Brain (organoid and tissue), 16 donors: ENCODE measurements at places on chromosomes 6 and 20. TPM values are rescaled to one million over a fixed set of nuclear protein-coding genes. Genes with fewer than 3 reads are reported as not detected.

DNA sequence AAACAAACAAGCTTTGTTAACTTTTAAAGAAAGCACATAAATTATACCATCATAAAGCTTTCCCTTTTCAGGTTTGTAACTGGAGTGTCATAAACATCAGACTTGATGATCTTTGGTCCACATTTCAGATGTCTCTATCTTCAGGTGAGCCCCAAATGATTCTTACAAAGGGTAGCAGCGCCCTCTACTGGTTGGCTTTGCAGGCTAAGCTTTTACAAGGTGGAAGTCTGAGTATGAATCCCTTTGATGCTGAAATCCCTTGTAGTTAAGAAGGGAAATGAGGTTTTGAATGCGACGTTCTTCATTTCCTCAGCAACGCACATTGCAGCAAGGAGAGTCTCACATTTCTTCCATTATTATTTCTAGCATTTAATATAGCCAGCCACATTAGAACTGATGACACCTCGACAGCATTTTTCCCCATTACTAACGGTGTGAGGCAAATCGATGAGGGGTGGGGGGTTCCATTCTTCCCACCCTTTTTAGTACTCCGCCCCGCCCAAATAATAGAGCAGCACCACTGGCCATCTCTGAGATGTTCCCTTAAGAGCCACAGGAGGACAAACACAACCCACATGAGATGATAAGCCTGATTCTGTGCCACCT, 126.3 kb upstream of the NT5E start:
- DNase-seq: peak; percentile 90

- DNase-seq: no peak
Observed at GRCh38 chr6:81797591-81797990, 45.1 kb upstream of the TENT5A start.

GRCh38 chr6:108622641-108623298, 62.1 kb downstream of the FOXO3 start:
- DNase-seq: no peak

GRCh38 chr6:132132924-132133639, 181.9 kb upstream of the CCN2 start:
- DNase-seq: peak; percentile 6

DNA sequence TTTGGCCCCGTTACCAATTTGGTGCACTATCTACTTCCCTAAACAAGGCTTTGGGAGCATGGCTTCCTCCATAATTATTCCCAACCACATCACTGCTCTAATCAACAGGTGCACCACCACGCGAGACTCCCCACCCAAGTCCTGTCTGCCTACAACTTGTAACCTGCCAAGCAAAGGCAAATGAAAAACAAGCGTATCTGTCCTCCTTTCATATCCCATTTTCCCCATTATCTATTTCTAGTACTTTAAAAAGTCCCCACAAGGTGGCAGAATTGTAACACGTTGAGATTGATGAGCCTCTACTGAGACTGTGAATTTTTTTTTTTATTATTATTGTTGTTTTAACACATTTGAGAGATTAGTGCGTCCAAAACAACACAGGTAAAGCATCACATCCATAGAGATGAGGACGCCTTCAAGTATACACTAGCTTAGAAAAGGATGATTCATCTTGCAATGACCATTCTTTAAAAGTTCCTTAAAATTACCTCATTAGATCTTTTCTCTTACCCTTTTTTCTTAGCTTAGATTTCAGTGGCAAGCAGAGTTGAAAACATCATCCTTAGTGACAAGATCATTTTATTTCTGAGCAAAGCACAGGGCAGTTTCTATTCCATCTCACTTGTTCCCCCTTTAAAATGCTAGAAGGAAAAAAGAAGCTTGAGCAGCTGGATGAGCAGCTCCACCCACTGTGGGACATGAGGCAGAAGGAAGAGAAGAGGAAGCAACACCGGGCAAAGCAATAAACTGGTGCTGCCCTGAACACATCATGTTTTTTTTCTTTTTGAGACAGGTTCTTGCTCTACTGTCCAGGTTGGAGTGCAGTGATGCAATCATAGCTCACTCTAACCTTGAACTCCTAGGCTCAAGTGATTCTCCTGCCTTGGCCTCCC, 210.8 kb downstream of the ARHGAP18 start:
- peak; percentile 90 for DNase-seq

DNA sequence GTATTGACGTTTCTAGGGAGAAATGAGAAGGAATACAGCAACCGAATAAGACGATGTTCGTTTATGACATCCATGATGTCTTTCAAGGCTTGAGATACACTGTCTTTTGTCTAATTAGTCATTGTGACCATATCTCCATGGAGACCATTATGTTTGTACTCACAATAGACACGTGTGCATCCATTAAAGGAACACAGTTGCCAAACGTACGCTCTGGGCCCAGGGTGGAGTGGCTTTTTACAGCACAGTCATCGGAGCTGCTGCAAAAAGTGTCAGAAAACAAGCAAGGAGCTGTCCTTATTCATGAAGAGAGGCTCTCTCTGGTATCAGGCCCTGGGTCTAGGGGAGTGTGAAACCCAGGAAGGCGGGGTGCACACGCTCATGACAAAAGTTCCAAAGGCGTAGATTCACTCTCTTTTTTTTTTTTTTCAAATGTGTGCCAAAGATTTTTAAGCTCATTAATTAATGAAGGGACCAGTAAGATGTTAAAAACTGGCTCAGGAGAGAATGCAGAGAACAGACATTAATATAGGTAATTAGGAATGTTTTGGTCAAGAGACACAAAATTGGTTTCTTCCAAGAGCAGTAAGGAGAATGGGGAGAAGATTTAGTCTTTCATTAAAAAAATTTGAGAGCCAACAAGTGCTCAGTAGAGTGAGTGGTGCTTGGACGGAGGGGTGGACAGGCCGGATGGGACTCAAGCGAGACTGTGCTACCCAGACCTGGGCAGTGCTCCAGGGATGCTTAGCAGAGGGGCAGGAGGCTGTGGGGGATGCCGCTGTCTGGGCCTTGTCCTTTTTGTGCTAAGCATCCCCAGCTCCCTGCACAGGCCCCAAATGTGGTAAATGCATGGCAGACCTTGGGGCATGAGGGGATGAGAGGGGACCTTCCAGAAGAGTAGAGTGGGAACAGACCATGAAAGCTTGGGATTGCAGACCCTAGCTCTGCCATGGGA, 34.9 kb upstream of the GTSF1L start:
- DNase-seq: peak; percentile 40

DNA sequence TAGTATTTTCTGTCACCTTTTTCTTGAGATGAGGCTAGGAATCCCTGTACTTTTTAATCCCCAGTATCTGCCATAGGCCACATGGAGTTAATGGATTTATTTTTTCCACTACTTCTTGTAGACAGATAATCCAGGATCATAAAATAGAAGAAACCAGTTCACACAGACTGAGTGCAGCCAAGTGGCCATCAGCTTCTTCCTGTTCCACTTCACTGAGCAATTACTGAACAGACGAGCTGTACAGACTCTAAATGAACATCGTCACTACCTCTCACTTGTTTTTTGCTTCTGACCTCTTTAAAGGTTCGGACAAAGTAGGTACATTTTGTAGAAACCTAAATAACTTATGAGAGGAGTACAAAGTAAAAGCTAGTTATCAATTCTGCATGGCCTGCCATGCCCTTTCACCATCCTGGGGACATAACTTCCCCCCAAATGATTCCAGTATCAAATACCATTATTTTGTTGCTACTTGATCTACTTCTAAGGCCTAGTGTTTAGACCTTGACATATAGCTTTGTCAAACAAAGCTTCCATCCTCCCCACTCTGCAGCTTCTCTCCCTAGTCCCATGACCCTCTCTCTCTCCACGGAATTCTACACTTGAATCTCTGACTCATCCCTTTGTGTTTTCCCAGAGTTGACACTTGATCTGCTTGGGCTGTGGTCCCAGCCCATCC, 34.4 kb upstream of the ARHGAP18 start:
- DNase-seq: no peak

DNA sequence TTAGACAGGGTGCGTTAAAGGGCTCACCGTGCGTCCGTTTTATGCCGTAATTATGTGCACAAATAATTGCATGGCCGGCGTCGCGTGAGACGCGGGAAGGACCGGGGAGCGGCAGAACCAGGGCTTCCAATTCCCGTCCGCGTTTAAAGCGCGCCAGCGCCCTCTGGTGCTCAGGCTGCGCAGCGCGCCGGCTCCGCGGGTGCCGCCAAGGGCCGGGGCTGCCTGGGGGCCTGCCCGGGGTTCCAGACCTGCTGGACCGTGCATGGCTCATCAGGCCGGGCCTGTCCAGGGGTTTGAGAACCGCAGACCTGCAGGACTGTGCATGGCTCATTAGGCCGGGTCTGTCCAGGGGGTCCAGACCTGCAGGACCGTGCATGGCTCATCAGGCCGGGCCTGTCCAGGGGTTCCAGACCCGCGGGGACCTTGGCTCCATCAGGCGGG, 369.0 kb downstream of the THBS2 start:
- peak; percentile 79 for DNase-seq

DNA sequence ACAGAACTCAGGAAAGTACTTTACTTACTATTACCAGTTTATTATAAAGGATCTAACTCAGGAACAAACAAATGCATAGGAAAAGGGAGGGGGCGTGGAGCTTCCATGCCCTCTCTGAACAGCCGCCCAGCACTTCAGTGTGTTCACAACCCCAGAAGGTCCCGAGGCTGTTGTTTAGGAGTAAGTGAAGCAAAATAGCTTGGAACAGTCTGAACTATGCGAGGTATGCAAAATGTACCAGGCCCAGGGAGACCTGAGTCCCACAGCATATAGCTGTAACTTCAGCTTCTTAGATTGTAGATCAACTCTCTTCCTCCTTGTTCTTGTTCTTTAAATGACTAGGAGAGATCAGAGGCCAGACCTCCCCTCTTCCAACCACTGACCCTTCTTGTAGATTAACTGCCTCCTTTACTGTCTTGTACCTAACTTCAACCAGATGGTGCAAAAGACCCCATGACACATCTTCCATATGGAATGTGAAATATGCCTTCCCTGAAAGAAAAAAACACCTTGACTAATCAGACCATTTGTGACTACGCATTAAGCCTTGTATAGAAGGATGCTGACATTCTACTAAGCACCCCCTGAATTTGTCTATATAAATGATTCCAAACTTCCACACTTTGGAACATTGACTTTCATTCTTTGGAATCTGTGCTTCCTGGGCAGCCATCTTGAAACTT, 98.8 kb upstream of the SNX9 start:
- DNase-seq: no peak

GRCh38 chr20:54257071-54257816, 49.4 kb downstream of the PFDN4 start:
- DNase-seq: no peak

- DNase-seq: no peak
Observed at GRCh38 chr6:21375151-21376116, 218.1 kb upstream of the SOX4 start.

GRCh38 chr6:141988954-141989705, 143.6 kb upstream of the GJE1 start:
- DNase-seq: no peak

DNA sequence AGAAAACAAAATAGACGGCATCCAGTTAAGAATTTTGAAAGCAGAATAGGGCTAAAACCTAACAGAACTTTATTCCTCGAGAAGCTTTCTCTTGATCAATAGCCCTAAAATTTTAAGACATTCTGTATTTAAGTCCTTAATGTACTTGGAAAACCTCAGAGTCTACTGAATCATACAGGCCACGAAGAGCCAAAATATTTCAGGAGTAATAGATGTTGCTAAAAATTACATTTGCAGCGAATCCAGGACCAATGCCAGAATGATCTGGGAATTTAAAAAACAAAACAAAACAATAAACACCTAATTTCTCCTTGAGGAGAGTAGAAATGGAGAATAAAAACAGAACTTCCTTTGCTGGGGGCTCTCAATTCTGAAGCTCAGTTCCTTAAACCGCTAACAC, 23.3 kb downstream of the ATXN1 start:
- DNase-seq: no peak

DNA sequence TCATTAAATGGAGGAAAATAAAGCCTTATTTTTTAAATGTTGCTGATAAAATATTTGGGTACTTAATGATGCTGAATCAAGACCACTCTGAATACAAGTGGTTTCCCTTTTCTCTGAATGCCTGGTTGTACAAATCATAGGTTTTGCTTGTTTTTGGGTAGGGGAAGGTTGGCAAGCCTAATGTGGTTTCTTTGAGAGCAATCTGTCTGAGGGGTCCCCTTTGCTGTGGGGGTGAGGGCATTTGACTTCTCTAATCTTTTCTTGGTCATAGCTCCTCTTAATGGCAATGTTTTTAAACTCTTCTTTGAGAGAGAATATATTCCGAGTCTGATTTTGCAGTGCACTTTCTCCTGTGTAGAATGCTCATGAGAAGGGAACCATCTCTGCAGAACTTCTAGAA, 99.2 kb downstream of the SOX4 start:
- DNase-seq: no peak

DNA sequence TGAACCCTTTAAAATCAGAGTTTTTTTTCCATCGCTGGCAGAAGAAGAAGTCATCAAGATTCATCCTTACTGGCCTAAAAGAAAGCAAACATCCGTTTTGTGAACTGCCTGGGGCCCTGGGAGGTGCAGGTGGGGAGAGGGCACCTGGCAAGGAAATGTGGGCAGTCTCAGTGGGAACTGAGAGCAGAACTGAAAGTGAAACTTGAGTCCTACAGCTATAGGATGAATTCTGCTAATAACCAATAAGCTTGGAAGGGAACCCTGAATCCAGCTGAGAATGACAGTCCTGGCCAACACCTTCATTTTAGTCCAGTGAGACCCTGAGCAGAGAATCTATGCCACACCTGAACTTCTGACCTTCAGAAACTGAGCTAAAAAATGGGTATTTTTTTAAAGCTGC, 130.1 kb upstream of the ASCC3 start:
- DNase-seq: no peak

GRCh38 chr6:37389857-37390256, 36.1 kb downstream of the RNF8 start:
- DNase-seq: no peak

DNA sequence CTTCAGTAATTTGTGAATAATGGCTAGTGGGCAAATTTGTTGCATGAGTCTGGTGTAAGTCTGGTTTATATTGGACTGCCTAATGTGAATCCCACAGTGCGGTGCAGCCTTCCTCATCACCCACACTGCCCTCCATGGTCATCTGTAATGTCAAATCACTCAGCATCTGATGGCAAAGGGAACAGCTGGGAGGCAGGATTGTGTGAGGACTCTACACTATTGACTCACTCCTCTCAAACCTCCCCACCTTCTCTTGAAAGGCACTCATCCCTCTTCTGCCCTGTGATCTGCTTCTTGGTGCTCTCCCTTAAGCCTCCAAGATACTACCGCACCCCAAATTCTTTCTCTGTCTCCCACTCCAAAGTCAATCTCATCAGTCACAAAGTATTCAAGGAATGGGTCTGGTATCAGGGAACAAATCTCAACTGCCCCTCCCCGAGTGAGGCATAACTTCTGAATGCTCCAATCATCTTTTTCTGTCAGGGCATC, 146.0 kb upstream of the BEND6 start:
- DNase-seq: no peak

HLA-G gene
- polyA plus RNA-seq: not detected

TM9SF4 gene
- 42.2 TPM for polyA plus RNA-seq

NNAT gene
- 26.3 TPM for polyA plus RNA-seq

MYL9 gene
- 52.8 TPM for polyA plus RNA-seq

TNFRSF21 gene
- polyA plus RNA-seq: 28.5 TPM

PRDM1 gene
- 0.64 TPM for polyA plus RNA-seq

CRISP2 gene
- polyA plus RNA-seq: not detected

RNF8 gene
- 34.5 TPM for polyA plus RNA-seq
